Common myeloid progenitor, CD34-positive (primary cell): ENCODE measurements at places on chromosomes 5 and 9.

DNA sequence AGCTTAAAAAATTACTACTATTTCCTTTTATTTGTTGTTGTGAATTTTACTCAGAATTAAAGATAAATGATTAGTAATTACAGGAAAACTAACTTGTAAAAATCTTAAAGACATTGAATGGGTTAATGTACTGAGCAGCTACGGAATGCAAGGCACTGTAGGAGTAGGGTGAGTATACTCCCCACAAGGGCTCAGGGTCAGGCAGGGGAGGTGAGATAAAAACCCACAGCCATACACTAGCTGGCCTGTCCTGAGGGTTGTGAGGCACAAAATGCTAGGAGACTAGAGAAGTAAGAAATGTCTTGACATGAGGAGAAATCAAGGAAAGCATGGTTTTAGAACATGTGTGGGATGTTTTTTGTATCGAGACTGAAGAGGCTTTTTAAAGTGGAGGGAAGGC, 13.4 kb downstream of the ZBED3 start:
- DNase-seq, result no peak

- DNase-seq, result no peak
These were observed 399.6 kb downstream of the MED10 start for GRCh38 chr5:5978501-5979376.

DNA sequence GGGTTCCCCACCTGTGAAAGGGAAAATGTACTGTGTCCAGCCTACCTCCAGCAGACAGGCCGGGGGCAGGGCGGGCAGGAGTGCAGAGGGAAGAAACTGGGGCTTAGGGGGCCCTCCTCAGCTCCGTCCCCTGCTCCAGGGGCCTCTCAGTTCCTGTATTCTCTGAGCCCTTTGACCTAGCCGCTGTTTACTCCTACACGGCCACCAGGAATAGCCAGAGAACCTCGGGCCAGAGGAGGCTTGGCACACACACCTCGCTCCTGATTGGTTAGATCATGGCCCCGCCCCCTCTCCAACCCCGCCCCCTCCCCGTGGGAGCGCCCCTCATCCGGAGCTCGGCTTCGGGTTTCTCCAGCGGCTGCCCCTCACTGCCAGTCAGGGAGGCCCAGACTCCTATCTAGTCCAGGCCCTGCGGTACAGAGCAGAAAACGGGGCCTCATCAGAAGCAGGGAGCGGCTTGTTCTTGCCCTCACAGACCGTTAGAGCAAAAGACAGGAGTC, 2.2 kb downstream of the ST6GALNAC6 start:
- DNase-seq, result peak; percentile 82

DNA sequence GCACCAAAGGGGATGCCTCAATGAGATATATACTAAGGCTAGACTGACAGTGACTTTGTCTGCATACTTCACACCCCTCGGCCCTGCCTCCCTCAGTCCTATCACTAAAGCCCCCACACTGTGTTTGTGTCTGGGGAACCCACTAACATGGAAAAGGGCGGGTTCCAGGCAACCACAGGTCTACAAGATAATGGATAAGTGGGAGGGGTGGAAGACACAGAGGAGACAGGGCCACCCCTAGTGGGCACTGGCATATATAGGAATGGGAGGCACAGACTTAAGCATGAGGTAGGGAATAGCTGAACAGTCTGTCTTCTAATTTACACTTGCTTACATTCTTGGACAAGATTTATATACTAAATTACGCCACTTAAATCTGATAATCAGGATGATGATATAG, 74.0 kb downstream of the SLIT3 start:
- DNase-seq, result no peak

DNA sequence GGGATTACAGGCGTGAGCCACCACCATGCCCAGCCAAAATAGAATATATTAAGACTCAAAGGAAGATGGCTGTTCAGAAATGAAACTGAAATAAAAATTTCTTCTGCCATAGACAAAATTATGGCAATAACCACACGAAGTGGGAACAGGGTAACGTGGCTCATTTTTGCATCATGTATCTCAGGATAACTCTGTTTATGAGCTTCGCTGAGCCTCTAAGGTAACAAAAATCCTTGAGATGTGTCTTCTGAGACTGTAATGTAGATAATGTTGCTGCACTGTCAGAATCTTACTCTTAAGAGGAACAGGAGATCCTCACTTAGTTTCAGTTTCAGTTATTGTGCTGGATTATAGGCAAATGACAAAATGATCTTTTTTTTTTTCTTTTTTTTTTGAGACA, 153.8 kb downstream of the GOLPH3 start:
- peak; percentile 46 for DNase-seq

- peak; percentile 78 for DNase-seq
These were observed 41.2 kb upstream of the VCAN start for GRCh38 chr5:83430130-83431010.

- DNase-seq, result no peak
These were observed 698.8 kb downstream of the CDH9 start for GRCh38 chr5:26339576-26339975.

GRCh38 chr9:77673941-77674791, 26.0 kb upstream of the GNA14 start:
- DNase-seq, result peak; percentile 31

GRCh38 chr5:31948006-31948405, 226.1 kb downstream of the GOLPH3 start:
- DNase-seq, result no peak

DNA sequence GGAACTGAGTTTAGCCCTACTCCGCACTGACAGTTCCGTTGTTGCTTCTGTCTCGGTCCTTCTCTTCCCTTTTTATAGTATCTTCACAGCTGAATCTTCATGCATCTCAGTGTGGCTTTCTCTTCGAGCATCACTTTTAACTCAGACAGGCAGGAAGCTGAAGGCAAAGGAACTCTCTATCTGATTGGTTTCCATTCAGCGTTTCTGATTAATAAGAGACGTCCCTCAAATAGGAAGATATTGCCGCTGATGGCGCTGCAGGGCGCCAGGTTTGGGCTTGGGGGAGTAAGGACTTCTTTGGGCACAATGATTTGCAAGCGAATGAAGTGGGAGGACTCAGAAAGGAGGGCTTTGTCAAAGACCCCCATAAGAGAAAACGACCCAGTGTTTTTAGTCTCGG, at the start of gene CDH9:
Gene CDH9 (minus strand): TSS at position 111 of the 400 bp plus-strand sequence. CDS start 50,253 bp downstream, outside the sequence.
- DNase-seq, result peak; percentile 45

DNA sequence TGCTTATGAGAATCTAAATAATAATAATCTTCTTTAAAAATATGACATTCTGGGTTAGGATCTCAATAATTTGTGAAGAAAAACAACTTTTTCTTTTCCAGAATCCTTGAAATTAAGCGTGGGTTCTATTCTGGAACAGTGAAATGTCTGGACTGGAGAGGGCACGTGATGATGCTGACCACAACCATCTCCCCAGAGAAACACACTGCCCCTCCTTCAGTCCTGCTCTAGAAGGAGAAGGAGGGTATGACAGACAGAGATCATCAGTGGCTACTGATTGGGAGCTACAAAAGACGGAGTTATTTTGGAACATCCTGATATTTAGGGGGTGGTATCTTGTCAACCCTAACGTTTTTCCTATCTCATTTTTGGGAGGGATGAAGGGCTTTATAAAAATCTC, 40.2 kb downstream of the MEF2C start:
- DNase-seq, result no peak

DNA sequence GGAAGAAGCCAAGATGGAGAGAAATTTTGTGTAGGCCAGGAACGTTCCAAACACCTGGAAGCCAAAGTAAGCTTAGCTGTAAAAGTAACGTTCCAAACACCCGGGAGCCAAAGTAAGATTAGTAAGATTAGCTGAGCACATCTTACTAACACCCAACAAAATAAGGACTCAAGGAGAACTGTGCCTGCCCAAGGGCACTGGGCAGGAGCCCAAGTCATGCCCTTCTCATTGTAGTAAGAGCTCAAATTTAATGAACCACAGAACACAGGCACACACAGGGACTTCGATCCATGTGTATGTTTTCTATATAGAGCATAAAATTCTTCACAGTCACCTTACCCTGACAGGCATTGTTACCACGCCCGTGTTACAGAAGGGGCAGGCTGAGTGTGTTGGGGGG, 36.1 kb upstream of the NXNL2 start:
- no peak for DNase-seq

DNA sequence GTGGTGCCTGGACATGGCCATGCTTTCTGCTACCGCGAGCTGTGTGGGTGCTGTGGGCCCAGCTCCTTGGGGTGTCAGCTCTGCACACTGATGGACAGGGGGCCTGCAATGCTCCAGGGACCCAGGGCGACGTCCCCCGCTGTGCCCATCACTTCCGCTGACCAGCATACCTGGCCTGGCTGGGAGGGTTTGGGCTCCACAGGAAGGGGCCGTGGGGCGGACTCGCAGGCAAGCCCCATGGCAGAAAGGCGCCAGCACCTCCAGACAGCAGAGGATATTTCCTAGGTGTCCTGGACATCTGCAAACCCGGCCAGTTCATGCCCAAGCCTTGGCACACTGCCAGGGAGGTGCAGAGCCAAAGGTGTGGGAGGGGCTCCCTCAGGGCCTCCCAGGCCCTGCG, 295.8 kb upstream of the IRX4 start:
- no peak for DNase-seq

- no peak for DNase-seq
These were observed 8.4 kb downstream of the LHX3 start for GRCh38 chr9:136196404-136197083.

- no peak for DNase-seq
These were observed 240.9 kb downstream of the TRPM3 start for GRCh38 chr9:70880535-70880934.

GRCh38 chr5:139146809-139147482, 51.2 kb downstream of the SIL1 start:
- peak; percentile 40 for DNase-seq

DNA sequence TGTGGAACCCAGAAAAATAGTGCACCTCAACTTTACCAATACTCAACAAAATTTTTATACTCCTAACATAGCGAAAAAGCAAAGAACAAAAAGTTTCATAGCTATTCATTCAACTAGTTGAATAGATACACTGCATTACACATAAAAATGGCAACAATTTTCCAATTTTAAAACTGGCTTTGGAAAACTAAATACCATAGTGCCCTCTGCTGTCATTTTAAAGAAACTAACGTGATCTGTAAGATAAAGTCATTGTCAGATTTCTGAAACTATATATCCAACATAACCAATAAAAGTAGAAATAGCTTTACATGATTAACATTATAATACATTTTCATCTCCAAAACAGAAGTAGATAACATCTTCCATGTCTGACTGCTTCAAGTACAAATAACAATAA, 31.6 kb downstream of the DTWD2 start:
- peak; percentile 38 for DNase-seq

- no peak for DNase-seq
These were observed 21.1 kb downstream of the UIMC1 start for GRCh38 chr5:176985516-176985915.
